Heart right ventricle (tissue), 16 donors: ENCODE measurements at places on chromosomes 2 and 18. TPM values are rescaled to one million over a fixed set of nuclear protein-coding genes. Genes with fewer than 3 reads are reported as not detected.
A peak's percentile ranks its signal among the peaks of the same experiment; 100 is the strongest.

DNA sequence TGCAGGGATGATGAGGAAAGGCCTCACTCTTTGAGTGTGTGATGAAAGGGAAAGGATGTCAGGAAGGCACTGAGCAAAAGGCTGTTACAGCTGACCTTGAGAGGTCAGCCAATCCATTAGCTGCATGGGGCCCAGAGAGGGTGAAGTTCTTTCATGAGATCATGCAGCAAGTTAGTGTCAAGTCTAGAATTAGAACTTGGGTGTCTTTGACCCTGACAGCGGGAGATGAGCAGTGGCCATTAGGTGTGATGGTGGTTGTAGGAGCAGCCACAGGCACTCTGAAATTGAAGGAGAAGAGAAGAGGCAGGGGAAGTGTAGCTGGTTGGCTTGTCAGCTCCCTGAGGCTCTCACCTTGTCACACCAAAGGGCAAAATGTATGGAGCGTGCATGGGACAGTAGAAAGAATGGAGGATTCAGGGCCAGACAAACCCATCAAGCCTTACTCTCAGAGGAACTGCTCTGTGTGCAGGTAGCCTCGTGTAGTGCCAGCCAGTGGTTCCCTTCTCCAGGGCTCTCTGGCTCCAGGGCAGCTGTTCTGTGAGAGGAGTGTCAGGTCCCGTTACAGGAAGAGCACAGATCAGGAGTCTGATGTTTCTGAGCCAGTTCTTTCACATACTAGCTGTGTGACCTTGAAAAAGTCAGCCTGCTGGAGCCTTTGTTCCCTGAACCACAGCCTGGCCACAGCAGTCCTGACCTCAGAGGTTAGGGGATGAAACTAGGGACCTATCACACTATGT, 35.9 kb downstream of the MAP4K4 start:
- peaks cover 61% of the 10 kb centered on the region for H3K4me1 ChIP-seq
- peak overlapping the region; percentile 0 for H3K27ac ChIP-seq
- H3K36me3 ChIP-seq, result no peaks in the 10 kb centered on the region
- H3K4me3 ChIP-seq, result no peak overlapping the region

EMILIN1 gene
- total RNA-seq, result 6.8 TPM

DNA sequence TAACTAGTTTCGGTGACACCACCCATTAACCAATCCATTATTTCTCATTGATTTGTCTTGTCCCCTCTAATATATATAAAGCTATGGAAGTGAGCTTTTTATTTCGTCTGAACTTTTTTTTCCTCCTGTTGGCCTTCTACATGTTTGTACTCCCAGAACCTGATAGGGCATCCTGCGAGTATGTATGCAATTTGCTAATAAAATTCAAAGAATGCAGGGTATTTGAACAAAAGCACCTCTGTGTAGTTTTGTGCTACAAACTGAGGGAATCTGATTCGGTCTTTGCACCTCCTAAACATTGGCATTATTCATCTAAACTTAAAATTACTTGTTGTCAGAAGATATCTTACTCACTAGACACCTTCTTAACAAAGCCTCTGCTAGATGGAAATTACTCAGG, 242.9 kb upstream of the TMEFF2 start:
- H3K4me3 ChIP-seq, result no peak overlapping the region
- no peaks in the 10 kb centered on the region for H3K4me1 ChIP-seq
- no peak for DNase-seq
- no peaks in the 10 kb centered on the region for H3K27me3 ChIP-seq
- no peaks in the 10 kb centered on the region for H3K36me3 ChIP-seq
- no peak overlapping the region for H3K27ac ChIP-seq

DNA sequence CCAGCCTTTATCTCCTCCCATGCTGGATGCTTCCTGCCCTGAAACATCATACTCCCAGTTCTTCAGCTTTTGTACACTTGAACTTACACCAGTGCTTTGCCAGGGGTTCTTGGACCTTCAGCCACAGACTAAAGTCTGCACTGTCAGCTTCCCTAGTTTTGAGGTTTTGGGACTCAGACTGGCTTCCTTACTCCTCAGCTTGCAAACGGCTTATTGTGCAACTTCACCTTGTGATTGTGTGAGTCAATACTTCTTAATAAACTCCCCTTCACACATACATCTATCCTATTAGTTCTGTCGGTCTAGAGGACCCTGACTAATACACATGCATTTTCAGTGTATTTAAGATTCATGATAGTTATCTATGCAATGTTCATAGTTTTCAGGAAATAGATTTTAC, 35.8 kb upstream of the ZNF804A start:
- no peaks in the 10 kb centered on the region for H3K4me1 ChIP-seq
- no peaks in the 10 kb centered on the region for H3K27me3 ChIP-seq
- H3K36me3 ChIP-seq, result no peaks in the 10 kb centered on the region

- no peaks in the 10 kb centered on the region for H3K36me3 ChIP-seq
- no peaks in the 10 kb centered on the region for H3K27me3 ChIP-seq
- H3K27ac ChIP-seq, result no peak overlapping the region
- no peaks in the 10 kb centered on the region for H3K4me1 ChIP-seq
These were observed 208.1 kb downstream of the NR4A2 start for GRCh38 chr2:156124458-156124857.

GRCh38 chr2:177029501-177029900, 183.1 kb upstream of the HNRNPA3 start:
- no peaks in the 10 kb centered on the region for H3K4me1 ChIP-seq
- no peak for DNase-seq
- H3K4me3 ChIP-seq, result no peak overlapping the region
- H3K27ac ChIP-seq, result no peak overlapping the region
- H3K36me3 ChIP-seq, result no peaks in the 10 kb centered on the region

ALPP gene
- not detected for total RNA-seq

SGPP2 gene
- 6.2 TPM for total RNA-seq

DNA sequence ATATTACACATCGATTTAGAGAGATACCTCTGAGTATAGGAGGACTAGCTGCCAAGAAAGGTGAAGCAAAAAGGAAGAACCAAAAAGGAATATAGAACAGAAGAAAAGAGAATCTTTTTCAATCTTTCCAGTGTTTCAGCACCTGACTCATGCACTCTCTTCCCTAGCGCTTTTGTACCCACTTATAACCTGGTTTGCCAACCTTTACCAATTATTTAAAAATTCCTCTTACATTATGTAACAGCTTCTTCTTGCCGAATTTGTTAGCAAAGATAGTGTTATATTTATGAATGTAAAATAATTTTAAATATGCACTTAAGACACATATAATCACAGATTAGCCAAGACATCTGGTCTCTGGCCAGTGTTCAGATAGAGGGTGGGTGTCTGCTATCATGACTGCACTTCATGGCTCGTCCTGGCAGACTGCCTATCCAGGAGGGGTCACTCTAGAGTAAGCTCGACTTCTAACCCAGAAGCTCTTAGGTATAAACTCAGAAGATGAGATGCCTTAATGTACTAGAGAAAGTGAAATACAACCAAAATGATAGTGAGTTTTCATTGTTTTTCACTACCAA, 122.9 kb downstream of the ATAD2B start:
- H3K27me3 ChIP-seq, result no peaks in the 10 kb centered on the region
- DNase-seq, result peak; percentile 17
- peaks cover 4% of the 10 kb centered on the region for H3K4me1 ChIP-seq
- no peak overlapping the region for H3K4me3 ChIP-seq
- peaks cover 40% of the 10 kb centered on the region for H3K36me3 ChIP-seq

DNA sequence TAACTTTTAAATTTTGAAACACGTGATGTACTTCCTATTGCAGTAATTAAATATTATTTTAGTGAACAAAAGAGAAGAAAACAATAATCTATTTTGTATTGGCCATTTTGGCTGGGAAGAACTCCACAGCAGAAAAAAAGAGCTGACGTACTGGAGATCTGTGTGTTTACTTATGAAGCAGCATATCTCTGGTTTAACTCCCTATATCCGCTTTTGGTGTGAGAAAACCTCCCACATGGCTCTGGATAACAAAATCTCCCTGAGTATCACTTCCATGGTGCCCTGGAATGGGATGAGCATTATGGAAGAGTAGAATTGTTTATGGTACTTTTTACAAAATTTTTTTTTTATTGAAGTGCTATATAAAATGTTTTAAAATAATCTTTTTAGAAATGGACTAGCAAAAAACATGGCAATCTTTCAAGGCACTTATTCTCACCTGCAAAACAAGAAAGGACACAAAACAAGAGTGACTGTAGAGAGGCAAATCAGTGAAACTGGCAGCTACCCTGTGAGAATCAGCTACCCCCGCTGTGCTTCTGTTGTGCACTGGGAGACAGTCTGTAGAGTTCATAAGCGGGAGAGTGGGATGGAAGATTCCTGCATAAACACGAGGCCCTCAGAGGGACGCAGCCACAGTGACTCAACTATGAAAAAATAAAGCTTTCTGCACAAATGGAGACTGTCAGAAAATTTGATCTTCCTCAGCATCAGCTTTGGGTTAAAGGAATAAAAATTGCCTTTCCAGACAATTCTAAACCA, 762.2 kb upstream of the HS6ST1 start:
- H3K27me3 ChIP-seq, result peaks cover 2% of the 10 kb centered on the region
- H3K4me1 ChIP-seq, result no peaks in the 10 kb centered on the region
- no peak overlapping the region for H3K4me3 ChIP-seq

GRCh38 chr2:112579241-112579640, 5.2 kb upstream of the CHCHD5 start:
- DNase-seq, result no peak
- H3K36me3 ChIP-seq, result peaks cover 9% of the 10 kb centered on the region
- no peak overlapping the region for H3K4me3 ChIP-seq
- H3K4me1 ChIP-seq, result peaks cover 10% of the 10 kb centered on the region
